ENCODE measurements at places on chromosomes 7 and 10.

DNA sequence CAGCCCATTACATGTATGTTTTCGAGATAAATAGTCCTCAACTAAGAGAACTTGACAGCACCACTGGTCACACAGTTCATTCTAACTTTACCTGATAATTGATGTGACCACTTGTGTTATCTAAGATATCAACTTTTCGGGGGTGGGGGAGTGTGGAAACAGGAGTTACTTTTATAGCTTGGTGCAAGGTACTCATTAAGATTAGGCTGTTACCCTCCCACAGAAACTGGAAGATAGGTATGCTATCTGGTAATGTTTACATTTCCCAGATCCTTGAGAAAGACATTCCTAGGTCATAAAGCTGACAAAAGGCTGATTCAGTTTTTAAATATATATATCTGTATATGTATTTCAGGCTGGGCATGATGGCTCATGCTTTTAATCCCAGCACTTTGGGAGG lies 11.1 kb downstream of the ERVW-1 start:
- no peak for DNase-seq

GRCh38 chr10:42952349-42952748 lies 124.5 kb upstream of the RET start:
- DNase-seq: peak; percentile 48

- no peak for DNase-seq
Measured at GRCh38 chr7:3244241-3244814, 56.7 kb upstream of the SDK1 start.

DNA sequence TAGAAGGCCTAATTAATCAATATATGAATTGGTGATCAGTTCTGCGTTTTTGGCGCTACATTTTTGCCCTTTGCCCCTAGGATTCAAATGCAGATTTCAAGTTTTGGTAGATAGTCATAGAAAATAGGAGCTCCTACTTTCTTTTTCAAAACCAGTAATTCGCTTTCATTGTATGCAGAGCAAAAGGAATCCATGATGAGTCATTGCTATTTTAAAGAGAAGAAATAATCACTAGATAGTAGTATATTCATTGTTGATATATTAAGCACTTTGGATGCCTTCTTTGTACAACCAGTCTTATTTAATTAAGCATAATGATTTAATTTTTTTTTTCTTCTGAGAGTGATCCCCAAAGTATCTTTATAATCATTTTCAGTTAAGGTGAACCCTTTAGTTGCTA lies 50.3 kb downstream of the CSTF2T start:
- no peak for DNase-seq

DNA sequence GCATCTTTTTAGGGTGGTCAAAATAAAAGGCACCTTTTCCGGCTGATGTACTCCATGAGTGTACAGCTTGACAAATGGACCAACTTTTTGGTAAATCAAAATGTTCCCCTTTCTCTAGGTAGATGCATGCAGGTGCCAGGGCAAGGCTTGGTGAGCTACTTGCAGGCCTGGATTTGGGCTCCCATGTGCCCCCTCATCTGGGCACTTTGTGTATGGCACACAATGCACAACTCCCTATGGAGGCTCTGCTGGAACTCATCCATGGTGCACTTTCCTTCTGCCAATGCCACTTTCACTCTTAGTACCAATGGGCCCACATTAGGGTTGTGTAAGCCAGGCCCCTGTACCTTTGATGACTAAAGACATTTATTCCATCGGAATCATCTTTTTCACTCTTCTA lies 300.8 kb downstream of the SDHAF3 start:
- DNase-seq: no peak

- DNase-seq: no peak
Measured at GRCh38 chr7:90771281-90771680, 175.2 kb downstream of the CDK14 start.

GRCh38 chr10:16944402-16944801 lies 127.2 kb upstream of the RSU1 start:
- no peak for DNase-seq

- no peak for DNase-seq
Measured at GRCh38 chr7:22676385-22676784, 50.6 kb upstream of the IL6 start.

- no peak for DNase-seq
Measured at GRCh38 chr7:155928583-155928982, 116.3 kb upstream of the SHH start.

- DNase-seq: no peak
Measured at GRCh38 chr10:13893926-13894325, 307.2 kb downstream of the PRPF18 start.

DNA sequence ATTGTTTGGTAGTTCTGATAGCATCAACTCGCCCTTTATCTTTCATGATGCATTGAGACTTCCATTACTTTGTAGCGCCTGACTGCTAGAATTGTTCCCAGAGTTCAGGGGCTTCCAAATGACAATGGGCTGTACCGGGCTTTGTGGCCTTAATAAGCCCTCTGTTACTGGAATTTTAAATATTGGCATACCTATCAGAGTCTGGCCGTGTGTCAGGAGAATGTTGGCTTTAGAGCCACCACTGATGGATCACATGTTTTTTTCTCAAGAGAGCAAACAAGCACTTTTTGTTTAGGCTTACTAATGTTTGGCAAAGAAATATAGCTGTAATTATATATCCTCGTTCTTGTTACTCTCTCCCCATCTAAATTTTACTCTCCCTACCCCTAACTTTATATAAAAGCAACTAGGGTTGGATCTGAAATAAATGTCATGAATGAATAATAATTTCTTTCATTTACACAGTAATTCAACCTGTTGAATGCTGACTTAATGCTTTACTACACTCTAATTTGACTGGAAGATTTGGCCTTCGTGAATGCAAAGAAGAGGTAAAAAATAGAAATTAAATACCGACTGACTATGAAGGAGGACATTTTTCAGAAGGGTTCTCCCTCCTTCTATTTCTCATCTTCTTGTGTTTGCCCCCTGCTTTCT lies 396.7 kb downstream of the AUTS2 start:
- no peak for DNase-seq

- DNase-seq: no peak
Measured at GRCh38 chr10:69464801-69465401, 13.6 kb downstream of the TSPAN15 start.

- DNase-seq: no peak
Measured at GRCh38 chr7:36287371-36288241, 102.1 kb upstream of the ANLN start.

GRCh38 chr10:59258890-59259289 lies 82.4 kb downstream of the PHYHIPL start:
- DNase-seq: no peak

- DNase-seq: peak; percentile 64
Measured at GRCh38 chr10:122298598-122299301, 27.7 kb downstream of the BTBD16 start.

DNA sequence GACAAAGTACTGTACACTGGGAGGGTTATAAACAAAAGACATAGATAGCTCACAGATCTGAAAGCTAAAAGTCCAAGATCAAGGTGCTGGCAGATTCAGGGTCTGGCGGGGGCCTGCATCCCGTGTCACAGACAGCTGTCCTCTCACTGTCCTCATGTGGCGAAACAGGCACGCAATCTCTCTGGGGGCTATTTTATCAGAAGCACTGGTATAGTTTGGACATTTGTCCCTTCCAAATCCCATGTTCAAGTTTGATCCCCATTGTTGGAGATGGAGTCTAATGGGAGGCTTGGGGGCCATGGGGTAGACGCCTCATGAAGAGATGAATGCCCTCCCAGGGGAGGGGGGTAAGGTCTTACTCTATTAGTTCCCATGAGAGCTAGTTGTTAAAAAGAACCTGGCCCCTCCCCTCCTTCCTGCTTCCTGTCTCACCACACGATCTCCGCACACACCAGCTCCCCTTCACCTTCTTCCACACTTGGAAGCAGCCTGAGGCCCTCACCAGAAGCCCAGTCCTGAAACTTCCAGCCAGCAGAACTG lies 72.5 kb upstream of the UCN3 start:
- no peak for DNase-seq

- no peak for DNase-seq
Measured at GRCh38 chr10:43901744-43902504, 253.2 kb upstream of the ZNF32 start.

DNA sequence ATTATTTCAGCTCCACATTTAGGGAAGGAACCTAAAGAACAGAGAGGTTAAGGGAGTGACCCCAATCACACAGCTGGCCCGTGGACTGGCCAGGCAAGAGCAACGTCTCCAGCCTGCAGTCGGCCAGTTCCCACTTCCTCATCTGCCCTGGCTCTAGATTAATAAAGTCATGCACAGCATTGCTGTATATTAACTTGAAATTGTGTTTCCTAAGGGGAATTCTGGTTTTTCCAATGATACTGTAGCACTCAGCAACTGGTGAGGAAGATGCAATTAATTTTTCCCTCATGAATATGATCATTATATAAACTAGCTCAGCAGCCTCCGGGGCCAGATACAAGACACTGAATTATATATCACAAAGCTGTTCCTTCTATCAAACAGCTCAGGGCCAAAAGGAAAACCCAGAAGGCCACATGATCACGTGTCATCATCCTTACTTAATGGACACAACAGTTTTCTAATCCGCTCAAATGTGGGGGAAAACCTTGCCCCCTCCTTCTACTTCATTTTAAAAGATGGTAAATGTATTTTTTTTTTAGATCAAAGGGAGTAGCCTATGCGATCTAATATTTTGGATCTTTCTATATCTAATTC lies 295.3 kb upstream of the PRKCQ start:
- no peak for DNase-seq

DNA sequence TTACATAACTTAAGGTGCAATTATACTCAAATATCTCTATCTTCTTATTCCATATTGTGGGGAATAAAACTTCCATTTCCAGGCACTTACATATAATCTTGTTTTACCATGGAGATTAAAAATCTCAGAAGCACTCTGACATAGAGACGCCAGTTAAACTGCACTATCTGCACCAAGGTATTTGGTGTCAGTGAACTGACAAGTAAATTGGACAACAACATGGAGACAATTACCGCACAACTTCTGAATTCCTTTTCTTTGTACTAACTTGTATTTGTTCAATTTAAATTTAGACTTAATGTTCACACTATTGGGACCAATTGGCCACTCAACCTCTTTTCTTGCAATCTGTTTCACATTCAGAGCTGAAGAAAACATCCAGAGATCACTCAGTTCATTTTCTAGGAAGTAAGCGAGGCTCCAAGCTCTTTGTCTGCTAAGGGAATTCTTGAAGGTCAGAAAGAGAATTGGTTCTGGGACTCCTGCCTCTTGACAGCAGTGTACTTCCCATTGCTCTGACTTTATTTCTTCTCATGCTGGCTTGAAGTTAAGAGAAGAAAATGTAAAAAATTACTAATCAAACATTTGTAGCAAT lies 184.7 kb downstream of the CHCHD3 start:
- DNase-seq: no peak

DNA sequence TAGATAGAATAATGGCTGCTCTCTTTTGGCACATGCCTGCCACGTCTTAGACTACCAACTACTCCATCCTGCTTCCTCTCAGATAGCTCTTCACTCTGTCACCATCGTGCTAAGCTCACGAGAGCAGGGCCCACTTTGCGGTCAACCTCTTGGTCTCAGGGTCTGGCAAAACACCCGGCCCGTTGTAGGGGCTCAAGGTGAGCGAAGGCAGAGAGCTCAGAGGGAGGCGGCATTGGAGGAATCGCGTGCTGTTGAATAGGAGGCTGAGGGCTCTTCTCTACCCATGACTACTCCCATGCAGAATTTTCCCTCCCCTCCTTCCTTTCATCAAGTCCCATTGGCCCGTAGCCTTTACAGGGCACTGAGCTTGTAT lies 100.9 kb upstream of the DDC start:
- no peak for DNase-seq

DNA sequence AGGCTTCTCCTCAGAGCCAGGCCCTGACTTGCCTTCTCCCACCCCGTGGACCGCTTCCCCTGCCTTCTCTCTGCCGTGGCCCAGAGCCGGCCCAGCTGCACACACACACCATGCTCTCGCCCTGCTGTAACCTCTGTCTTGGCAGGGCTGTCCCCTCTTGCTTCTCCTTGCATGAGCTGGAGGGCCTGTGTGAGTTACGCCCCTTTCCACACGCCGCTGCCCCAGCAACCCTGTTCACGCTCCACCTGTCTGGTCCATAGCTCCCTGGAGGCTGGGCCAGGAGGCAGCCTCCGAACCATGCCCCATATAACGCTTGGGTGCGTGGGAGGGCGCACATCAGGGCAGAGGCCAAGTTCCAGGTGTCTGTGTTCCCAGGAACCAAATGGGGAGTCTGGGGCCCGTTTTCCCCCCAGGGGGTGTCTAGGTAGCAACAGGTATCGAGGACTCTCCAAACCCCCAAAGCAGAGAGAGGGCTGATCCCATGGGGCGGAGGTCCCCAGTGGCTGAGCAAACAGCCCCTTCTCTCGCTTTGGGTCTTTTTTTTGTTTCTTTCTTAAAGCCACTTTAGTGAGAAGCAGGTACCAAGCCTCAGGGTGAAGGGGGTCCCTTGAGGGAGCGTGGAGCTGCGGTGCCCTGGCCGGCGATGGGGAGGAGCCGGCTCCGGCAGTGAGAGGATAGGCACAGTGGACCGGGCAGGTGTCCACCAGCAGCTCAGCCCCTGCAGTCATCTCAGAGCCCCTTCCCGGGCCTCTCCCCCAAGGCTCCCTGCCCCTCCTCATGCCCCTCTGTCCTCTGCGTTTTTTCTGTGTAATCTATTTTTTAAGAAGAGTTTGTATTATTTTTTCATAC lies 38.0 kb downstream of the LIMK1 start:
- DNase-seq: no peak

DNA sequence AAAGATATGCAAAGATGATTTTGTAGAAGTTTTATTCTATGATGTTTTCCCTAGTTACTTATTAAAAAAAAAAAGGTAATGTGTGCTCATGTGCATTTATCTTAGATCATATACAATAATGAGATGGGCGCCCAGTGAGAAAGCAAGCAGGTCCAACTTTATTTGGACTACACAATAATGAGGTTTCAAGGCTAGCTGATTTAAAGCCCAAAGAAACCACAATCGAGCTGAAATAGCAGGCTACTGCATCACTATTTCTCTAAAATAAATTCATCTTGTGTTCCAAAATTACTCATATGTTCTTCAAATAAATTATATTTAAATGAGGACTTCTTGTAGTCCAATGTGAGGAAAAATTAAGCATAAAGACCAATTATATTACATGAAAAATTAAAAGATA lies 110.1 kb downstream of the JMJD1C start:
- DNase-seq: no peak

DNA sequence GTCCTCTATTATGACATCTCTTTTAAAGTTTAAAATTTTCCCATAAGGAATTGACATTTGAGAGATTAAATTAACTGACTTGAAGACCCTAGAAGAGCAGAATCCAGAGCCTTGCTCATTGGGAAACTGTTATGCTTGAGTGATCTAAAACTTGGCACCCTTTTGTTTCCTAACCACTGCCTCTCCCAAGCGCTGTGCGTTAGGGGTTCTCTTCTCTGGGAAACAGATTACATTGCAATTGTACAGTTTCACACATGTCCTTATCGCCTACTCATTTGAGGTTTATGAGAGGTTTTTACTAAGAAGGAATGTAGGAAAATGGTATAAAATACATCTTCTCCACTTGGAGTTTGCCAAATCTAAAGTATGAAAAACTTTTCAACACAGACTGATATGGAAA lies 126.8 kb upstream of the AMPH start:
- DNase-seq: no peak

- DNase-seq: peak; percentile 17
Measured at GRCh38 chr7:109062798-109063197, 493.1 kb downstream of the DNAJB9 start.

GRCh38 chr10:61480208-61480607 lies 27.0 kb upstream of the TMEM26 start:
- DNase-seq: no peak
